Stomach (tissue), 19 donors: ENCODE measurements at places on chromosomes 4 and X.

- peak; percentile 67 for DNase-seq
Measured at GRCh38 chrX:86946569-86946968, 571.0 kb upstream of the KLHL4 start.

GRCh38 chr4:182066037-182066436 lies 177.2 kb upstream of the TENM3 start:
- DNase-seq, result no peak

DNA sequence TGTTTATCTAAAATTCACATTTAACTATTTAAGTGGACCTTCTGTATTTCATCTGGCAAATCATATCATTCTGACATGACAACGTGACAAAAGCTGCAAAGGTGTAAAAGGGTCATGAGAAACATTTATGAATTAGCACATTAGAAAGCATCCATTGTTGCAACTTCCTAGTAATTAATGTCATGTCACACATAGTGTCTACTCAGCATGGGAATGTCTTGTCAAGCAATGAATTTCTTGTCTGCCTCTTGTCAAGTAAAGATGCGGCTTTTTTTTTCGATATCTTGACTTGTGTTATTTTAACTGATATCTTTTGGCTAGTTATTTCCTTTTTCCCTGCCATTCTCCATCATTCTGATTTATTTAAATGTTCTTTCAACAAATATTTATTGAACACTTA lies 463.5 kb upstream of the CXorf51B start:
- no peak for DNase-seq

- no peak for DNase-seq
Measured at GRCh38 chrX:153642051-153642654, 4.8 kb upstream of the DUSP9 start.

DNA sequence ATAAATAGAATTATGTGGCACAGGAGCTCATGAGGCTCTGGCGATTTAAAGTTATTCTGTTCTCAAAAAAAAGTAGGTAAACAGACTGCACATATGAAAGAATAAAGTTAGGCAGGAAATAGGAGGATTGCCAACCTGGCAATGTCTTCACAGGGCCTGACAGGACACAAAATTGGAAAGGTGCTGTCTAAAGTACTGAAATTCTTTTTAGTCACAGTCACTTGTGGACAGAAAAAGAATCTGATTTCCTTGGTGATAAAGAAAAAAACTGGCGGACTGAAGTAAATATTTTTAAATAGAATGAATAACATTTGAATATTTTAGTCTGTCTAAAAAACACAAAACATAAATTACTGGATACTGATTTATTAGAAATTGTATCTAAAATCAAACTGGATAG lies 124.4 kb downstream of the VEGFC start:
- DNase-seq, result no peak

DNA sequence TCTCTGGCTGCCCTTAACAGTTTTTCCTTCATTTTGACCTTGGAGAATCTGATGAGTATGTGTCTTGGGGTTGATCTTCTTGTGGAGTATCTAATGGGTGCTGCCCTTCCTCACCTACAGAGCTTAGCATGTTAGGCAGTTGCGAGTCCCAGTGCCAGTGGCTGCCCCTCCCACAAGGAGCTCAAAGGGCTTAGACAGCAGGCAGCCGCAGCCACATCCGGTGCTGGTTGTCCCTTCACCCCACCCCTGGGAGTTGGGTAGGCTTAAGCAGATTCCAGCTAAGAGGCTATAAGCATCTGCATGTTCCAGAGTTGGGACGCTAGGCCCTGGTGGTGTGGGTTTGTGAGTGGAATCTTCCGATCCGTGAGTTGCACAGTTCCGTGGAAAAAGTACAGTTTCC lies 322.1 kb upstream of the ARX start:
- DNase-seq, result no peak

DNA sequence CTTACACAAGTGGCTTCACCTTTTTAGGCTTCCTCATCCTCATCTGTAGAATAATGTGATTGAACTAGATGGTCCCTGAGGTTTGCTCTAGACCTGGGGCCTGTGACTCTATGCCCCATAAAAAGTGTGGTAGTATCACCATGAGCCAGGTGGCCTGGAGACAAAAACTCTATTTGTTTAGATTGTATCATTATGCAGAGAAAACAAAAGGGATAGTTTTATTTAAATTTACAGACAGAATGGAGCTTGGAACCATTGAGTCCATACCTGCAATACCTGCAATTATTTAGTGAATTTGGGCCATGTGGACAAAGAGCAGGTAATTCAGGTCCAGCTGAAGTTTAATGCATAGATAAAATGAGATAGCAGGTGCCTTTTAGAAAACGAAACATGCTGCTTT lies 139.5 kb upstream of the RPL34 start:
- no peak for DNase-seq

DNA sequence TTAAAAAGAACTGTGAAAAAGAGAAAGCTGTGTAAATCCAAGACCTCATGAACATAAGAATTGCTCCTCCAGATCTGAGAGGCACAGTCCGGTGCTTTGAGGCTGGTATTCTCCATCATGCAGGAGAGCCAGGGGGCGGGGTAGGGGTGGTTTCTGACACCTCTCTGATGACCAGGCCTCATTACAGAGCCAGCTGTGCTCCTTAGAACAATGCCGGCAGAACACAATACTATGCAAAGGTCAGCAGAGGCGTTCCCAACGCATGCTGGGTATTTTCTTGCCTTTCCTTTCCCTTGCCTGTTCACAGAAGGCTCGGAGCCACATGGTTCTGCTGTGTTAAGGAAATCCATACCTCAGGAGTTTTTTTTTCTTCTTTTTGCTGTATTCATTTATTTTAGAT lies 91.2 kb upstream of the SOD3 start:
- DNase-seq, result no peak

DNA sequence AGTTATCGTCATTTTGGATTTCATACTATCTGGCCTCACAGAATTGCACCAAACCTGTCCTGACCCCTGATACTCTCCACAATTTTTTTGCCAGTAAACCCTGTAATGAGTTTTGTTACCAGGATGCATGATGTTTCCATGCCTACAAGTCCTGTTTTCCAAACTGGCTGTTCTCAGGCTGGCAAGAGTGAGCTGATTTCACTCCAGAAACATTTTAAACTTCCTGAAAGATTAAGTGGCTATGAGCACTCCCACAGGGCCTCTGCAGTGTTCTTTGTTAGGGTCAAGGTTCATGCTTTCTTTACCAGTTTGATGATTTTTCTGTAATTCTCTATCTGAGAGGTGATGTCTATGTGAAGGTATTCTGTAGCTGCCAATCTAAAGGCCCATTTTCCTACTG lies 31.7 kb upstream of the PDLIM3 start:
- DNase-seq, result no peak

GRCh38 chr4:183478926-183479325 lies 25.9 kb upstream of the ING2 start:
- no peak for DNase-seq

DNA sequence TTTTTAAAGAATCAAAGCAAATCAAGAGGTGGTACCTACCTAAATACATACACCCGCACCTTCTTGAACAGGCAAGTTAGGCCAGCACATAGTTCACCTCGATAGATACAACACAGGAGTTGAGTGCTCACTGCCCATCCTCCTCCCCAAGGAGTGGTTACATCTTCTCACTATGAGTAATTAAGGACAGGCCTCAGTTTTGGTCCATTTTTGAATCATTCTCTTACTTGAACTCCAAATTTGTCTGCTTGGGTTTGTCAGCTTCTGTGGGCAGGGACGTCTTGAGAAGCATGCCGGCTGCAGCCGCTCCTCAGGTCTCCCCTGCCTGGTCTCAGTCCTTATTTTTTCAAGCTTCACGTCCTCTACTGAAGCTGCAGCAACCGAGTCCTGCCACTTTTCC lies 190.6 kb upstream of the RBPJ start:
- no peak for DNase-seq

DNA sequence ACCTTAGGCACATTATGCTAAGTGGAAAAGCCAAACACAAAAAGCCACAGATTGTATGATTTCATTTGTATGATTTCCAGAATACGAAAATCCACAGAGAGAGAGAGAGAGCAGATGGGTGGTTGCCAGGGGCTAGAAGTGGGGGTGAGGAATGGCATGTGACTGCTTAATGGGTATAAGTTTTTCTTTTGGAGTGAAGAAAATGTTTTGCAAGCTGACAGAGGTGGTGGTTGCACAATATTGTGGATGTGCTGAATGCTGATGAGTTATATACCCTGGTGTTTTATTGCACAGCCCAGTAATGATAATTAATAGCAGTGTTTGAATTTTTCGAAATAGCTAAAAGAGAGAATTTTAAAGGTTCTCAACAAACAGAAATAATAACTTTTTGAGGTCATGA lies 386.1 kb upstream of the HS3ST1 start:
- DNase-seq, result no peak

DNA sequence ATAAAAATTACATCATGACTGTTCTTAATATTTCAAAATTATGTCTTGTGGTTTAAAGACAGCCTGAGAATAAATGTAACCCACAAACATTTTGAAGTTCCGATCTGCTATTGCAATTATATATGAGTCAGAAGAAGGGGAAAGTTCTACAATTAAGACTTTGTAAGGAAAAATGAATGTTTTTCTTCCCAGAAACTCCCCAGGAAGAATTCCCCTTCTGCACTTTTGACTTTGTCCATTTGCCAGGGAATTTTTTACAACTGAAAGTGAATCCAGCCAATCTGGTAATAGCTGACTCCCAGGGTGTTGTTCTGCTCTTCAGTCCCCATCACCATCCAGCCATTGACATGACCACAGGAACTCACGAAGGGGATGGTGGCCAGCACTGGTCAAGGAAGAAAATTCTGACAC lies 61.6 kb upstream of the NOCT start:
- no peak for DNase-seq

- DNase-seq, result peak; percentile 95
Measured at GRCh38 chr4:110631584-110632505, 9.0 kb upstream of the PITX2 start.

DNA sequence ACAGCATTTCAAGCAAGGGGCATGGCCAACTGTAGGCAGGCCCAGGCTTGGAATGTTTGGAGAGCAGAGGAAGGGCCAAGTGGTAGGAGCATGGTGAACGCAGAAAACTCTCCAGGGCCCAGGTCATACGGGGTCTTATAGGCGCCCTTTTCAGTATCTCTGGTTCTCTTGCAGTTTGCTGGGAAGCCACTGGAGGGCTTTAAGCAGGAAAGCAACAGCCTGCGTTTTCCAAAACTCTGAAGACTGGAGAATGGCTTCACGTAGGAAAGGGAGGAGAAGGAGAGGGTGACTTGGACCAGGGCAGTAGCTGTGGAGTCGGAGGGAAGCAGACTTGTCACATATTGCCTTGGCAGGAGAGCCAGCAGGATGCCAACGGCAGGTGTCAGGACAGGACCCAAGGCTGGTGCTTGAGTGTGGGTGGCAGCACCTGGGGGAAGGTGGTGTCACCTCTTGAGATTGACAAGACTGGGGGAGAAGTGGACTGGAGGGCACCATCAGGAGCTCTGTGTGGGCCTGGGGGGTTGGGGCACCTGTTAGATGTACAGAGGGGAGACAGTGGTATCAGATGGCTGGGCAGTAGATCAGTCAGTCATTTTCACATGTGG lies 21.9 kb downstream of the TKTL1 start:
- peak; percentile 41 for DNase-seq

DNA sequence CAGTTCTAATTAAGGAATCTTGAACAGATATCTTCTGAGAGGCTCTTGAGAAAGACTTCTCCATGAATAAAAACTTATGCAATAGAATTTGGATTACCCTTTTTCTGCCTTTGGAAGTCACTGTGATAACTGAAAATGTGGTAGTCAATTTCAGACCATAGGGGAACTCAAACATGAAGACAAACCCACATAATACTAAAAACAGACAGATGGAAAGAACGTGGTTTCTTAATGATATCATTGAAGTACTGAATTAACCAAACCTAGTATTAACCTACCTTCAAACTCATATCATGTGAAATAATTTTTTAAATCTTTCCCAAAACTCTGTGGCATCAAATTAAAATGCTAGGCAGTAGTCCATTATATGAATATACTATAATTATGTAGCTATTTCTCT lies 153.5 kb downstream of the CAMK2D start:
- no peak for DNase-seq

- peak; percentile 51 for DNase-seq
Measured at GRCh38 chr4:190020790-190021717, 6.0 kb downstream of the FRG2 start.

DNA sequence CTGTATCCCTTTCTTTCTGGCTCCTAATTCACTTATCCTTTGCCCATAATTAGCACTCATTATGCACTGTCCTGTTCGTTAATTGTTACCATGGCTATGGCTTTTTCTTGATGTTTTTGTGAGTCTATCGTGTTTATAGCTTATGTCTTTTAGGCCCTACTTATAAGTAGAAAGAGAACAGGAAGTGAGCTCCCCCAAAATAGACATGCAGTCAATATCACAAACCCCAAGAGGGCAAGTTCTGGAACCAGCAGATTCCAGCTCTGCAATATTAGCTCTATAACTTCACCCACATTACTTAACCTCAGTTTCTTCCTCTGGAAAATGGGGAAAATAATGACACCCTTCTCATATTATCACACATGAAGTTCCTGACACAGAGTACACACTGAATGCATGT lies 7.4 kb upstream of the HS3ST1 start:
- no peak for DNase-seq

- DNase-seq, result no peak
Measured at GRCh38 chr4:4859799-4860599, 534 bp downstream of the MSX1 start.

DNA sequence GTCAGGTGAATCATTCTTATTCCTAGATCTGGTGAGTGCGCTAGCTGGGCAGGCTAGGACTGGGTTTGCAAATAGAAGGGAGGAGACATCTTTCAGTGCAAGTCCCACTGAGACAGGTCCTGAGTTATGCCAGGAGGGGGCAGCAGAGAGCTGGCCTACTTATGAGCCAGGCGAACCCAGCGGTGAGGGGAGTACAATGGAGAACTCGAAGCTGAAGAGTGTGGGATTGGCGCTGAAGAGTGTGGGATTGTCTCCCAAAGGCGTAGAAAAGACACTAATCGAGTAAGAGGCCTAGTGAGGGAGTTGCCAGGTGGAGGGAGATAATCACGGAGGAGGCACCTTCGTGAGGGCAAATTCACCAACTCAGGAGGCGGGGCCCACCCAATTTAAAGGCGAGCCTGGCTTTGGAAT lies 91.7 kb upstream of the CXorf66 start:
- peak; percentile 80 for DNase-seq

- DNase-seq, result peak; percentile 9
Measured at GRCh38 chr4:176631611-176632010, 161.1 kb downstream of the VEGFC start.

GRCh38 chr4:33072298-33073089 lies 2352.3 kb downstream of the PCDH7 start:
- DNase-seq, result no peak
